ENCODE measurements at places on chromosomes 3 and 15.

GRCh38 chr15:48974882-48975281 lies 11.2 kb upstream of the SHC4 start:
- DNase-seq: no peak

- DNase-seq: no peak
Measured at GRCh38 chr3:42123012-42123581, 31.9 kb downstream of the TRAK1 start.

DNA sequence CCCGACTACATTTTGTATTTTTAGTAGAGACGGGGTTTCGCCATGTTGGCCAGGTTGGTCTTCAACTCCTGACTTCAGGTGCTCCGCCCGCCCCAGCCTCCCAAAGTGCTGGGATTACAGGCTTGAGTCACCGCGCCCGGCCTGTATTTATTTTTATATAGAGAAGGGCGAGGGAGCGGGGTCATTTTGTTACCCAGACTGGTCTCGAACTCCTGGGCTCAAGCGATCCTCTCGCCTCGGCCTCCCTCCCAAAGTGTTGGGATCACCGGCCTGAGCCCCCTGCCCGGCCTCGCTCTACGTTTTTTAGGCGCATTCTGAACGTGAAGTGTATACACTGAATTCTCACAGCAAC lies 514 bp upstream of the PPP4R2 start:
- DNase-seq: no peak

DNA sequence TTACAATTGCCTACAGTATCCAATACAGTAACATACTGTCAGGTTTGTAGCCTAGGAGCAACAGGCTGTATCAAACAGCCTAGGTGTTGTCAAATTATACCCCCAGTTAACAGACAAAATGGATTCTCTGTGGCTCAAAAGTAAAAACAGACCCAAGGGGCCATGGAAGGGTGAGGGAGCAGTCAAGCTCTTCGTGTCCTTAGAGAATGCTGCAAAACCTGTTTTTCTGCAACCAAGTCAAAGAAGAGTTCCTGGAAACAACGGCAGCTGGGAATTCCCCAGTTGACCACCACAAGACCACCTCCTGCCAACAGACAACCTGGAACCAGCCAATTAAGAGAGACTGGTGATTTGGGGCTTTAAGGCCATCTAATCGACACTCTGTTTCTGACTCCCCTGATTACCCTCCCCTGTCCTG lies 11.1 kb upstream of the THUMPD3 start:
- DNase-seq: no peak

DNA sequence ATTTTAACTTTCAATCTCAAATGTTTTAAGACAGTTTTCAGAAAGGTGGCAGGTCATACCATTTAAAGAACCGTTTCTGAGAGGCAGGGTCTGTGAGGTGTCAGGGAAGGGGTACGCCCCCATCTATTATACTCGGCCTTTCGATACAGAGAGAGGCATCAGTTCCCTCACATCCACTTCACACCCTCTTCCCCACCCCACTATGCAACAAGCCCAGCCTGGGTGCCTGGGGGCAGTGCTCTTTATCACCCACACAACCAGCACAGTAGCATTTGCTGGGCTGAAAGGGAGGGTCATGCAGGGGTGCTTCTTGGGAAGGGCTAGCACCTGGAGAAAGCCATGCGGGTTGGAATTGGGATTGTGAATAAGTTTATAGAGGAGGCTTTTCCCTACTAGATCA lies 56.0 kb upstream of the KCNMB2 start:
- no peak for DNase-seq

DNA sequence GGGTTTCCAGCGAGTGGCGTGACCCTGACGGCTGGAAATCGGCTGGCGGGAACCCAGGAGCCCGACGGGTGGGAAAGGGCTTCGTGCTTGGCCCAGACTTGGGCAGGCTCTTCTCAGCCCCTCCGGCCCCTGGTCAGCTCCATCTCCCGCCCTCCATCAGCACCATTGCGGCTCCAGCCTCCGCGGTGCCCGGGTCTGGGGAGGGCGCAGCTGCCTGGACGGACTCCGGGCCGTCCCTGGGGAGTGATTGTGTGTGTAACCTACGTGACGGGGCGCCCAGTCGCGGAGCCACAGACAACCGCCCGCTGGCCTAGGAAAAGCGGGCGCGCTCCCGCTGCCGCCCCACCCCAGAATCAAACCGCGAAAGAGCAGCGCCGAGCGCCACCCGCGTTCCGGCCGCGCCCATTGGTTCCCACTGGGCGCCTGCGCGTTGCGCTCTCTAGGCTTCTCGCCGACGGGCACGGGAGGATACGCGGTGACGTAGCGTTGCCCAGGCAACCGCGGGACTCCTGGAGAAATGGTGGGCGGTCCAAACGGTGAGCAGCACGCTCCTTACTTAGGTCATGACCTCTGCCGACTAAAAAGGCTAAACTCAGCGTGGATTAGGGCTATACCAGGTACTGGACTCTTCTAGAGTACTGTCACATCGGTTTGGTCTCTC lies at the start of gene CFAP20DC:
Gene CFAP20DC, minus strand, starts transcription at position 355 of the 661 bp plus-strand sequence. CDS start 394 bp downstream, outside the sequence.
- DNase-seq: peak; percentile 87

- DNase-seq: no peak
Measured at GRCh38 chr15:53260647-53261046, 470.5 kb upstream of the ONECUT1 start.

- peak; percentile 21 for DNase-seq
Measured at GRCh38 chr3:71984843-71985613, 200.1 kb upstream of the PROK2 start.

DNA sequence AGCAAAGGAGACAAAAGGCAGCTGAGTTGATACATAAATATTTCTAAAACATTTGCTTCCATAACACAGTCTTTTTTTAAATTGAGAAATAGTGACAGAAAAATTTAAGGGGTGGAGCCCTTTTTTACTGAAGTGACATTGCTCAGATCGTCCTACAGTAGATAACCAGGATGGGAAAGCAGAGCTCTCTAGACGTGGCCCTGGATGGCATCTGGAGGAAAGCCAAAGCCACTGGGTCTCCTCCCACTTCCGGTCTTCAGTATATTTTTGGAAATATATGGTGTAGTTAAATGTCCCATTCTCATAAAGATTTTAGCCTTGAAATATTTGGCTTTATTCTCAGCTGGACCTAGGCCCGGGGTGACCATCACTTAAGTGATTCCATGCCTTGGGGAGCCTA lies 326.1 kb downstream of the ZNF621 start:
- no peak for DNase-seq

- DNase-seq: no peak
Measured at GRCh38 chr3:125389282-125389681, 14.2 kb upstream of the ZNF148 start.

- DNase-seq: no peak
Measured at GRCh38 chr3:193729601-193730000, 136.6 kb downstream of the OPA1 start.

DNA sequence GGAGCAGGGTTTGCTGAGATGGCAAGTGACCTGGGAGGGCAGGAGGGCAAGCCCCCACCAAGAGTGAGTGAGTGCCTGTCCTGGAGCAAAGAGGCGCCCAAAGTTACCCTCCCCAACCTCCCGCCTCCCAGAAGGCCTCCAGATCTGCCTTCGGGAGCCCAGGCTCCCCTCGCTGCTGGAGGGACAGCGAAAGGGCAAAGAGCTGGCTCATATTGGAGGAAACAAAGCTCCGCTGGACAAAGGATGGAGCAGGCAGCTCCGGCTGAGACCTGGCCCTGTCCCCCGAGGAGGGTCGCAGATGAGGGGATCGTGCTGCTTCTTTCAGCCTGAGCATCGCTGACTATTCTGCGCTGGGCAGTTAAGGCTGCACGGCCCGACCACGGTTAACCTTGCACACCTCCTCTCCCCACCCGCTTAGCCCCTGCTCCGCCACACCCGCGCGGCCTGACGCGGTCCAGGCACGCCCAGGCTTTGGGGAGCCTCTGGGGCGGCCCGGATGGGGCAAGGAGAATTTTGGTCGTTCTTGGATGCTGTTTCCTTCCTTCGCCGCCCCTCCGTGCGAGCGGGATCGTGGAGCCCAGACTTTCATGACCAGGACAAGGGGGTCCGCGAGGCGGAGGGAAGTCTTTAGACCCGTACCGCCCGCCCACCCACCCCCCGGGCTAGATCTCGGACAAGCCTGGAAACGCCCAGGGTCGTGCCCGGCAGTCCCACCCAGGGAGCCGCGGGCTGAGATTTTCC lies 651 bp downstream of the PLCD1 start:
- DNase-seq: no peak

DNA sequence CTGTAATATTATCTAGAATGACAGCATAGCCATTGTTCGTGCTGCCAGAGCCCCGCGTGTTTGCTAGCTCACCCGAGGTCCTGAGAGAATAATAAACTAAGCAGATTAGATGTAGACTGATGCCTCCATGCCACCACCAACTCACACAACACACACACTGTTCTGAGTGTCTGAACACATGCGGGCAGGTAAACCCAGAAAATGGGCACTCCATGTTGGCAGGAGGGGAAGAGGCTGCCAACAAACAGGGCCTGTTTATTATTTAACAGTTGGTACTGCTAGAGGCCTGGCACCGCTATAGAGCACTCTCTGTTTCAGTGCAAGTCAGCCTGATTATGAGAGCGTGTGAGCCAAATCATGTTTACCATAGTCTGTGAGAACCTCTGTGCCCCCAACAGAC lies 299.0 kb downstream of the ZBTB20 start:
- DNase-seq: no peak

GRCh38 chr15:88467935-88468528 lies 524 bp downstream of the MRPS11 start:
- DNase-seq: peak; percentile 13

- DNase-seq: peak; percentile 78
Measured at GRCh38 chr3:39146611-39147591, 6.5 kb downstream of the CSRNP1 start.

- no peak for DNase-seq
Measured at GRCh38 chr15:41783296-41783695, 9.0 kb downstream of the MAPKBP1 start.

DNA sequence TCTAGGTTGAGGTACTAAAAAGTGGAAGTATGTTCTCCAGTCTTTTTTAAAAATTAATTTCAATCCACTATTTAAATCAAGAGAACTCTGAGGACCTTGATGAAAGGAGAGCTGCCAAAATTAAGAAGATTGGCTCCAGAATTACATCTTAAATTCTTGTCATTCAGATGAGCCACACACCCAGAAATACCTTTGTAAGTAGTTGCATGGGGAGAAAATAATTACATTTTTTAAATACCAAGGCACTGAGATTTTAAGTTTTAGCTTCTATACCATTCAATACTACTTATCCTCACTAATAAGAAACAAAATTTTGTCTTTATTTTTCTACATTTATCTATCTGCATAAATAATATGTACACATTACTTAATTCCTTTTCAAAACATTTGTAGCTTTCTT lies 1132.8 kb downstream of the OTOL1 start:
- DNase-seq: no peak

DNA sequence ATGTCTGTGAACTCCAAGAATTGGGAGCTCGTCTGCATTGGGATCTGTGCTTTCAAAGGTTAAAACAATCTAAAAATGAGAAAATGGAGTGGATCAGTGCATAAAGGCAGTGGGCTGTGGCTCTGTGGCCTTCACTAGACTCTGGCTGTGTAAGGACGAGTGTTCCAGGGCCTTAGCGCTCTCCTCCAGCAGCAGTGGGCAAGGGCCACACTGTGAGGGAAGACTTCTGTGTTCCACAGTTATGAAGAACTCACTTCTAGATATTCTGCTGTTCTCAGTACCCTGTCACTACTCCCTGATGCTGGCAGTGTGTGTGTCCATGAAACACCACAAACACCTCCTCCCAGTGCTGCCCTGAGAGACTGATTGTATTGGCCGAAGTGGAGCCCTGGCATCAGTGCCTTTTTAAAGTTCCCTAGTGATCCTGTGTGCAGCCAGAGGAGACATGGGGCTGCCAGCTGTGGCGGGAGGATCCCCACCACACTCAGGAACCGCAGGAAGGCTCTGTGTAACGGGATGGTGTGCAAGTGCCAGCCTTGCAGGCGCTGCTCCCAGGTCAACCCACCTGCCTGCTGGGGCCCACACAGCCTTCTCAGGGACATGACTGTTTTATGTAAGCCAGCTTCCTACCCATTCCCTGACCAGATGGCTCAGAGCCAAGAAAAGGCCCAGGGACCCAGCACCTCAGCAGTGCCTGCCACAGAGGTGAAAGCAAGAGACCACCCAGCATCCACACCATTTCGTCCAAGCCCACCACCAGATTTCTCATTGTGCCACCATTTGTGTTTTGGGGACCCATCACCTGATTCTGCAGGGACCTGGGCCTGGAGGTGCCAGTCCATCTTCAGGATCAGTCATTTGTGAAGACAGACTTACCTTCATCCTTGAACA lies 40.4 kb downstream of the ABTB1 start:
- DNase-seq: no peak

Data from stimulated activated CD4-positive, alpha-beta T cell treated with anti-CD3 and anti-CD28 coated beads, Interleukin-2, amount 100 ng/mL, for 24 hours (primary cell).